ENCODE measurements at places on chromosomes 16 and 17.
A peak's percentile ranks its signal among the peaks of the same experiment; 100 is the strongest.

GRCh38 chr17:45098869-45099616 lies 33.3 kb downstream of the PLCD3 start:
- peak; percentile 64 for DNase-seq

DNA sequence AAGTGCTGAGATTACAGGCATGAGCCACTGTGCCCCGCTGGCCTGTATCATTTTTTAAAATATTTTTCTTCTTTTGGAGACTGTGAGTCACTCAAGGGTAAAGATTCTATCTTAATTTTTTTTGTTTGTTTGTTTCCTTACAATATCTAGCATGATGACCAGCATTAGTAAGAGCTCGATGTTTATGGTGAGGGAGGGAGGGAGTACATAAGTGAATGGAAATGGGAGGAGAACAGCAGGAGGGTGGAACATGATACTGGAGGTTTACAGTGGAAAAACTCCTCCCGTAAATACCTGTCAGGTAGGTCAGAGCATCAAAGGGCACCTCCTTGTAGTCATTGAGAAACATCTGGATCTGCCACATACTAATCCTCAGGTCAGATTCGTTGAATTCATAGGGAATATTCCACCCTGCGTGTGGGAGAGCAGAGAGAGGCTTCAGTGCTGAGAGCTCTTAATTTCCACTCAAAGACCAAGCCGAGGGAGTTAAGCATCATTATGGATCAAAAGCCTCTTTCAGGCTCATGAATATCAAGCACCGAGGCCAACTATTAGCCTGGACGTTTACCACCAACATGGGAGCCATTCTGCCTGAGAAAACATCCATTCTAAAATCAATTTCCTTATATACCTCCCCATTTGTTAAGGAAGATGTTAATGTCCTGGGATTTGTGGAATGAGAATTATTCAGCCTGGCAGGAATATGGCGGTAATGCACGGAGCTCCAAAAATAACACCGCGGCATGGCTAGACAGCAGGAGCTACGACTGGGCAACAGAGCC lies 51.8 kb downstream of the LYRM1 start:
- DNase-seq = no peak

GRCh38 chr16:19912455-19913339 lies 28.0 kb upstream of the GPRC5B start:
- DNase-seq = no peak

DNA sequence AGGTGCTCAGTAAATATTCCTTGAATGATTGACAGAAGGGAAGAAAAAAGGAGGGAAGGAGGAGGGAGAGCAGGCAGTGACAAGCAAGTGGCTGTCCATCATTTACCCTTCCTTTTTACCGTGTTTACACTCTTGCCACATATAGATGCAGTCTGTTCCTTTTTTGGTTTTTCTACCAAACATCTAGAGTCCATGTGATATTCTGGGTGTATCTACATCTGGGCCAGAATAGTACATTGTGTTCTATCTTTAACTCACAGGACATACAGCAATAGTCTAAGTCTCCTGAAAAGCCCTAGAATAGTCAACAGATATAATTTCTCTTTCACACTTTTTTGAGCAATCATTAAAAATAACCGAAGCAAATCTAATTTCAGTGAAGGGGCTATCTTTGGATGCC lies 33.5 kb downstream of the KCNJ2 start:
- no peak for DNase-seq

DNA sequence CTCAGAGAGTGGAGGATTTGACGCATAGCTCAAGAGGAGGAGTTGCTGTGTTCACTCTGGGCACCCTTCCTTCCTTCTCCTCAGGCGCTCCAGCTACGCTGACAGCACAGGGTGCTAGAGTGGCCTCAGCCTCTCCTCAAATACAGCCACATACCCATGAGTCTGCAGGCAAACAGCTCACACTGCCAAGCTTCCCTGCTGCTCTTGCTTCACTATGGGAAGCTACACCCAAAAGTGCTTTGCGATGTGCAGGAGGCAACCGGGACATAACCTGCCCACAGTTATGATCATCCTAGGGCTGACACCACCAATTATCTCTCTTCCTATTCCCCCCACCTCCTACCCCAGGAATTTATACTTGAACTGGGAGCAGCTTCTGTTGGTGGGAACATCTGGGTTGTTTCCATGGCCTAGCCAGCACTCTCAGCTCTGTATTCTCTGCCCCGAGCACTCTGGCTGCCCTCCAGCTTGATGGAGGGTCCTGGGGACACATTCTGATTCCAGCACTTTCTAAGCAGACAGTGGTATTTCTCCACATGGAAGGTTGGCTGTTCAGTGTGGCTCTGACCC lies 40.3 kb upstream of the SREBF1 start:
- no peak for DNase-seq

- DNase-seq = no peak
These were observed 28.5 kb downstream of the CMIP start for GRCh38 chr16:81473066-81473488.

- DNase-seq = no peak
These were observed 16.2 kb upstream of the ASGR2 start for GRCh38 chr17:7130621-7131422.

Measured in SW 1271 (cell line).